ENCODE measurements at places on chromosomes 4 and X. TPM values are rescaled to one million over a fixed set of nuclear protein-coding genes. Genes with fewer than 3 reads are reported as not detected.

Gene POU4F2
- total RNA-seq = not detected

Gene KCTD8
- total RNA-seq = 0.68 TPM

DNA sequence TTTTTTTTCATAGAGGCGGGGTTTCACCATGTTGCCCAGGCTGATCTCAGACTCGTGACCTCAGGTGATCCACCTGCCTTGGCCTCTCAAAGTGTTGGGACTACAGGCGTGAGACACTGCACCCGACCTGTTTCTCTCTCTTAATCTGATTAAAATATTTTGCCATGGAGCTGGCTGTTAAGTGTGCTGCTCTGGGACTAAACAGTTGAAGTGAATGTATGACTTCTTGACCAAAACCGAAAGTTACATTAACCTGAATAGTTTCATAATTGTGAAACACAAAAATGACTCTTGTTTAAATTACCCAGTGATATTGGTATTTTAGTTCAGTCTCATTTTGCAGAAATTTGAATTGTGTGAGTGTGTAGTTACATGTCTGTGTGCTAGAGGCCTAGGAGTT is 2548.6 kb downstream of the PCDH7 start:
- no peak overlapping the region for H3K4me3 ChIP-seq
- no peaks in the 10 kb centered on the region for H3K27me3 ChIP-seq
- no peaks in the 10 kb centered on the region for H3K4me1 ChIP-seq
- no peak for DNase-seq
- H3K27ac ChIP-seq = no peak overlapping the region
- H3K36me3 ChIP-seq = no peaks in the 10 kb centered on the region

Gene USP26
- not detected for total RNA-seq

GRCh38 chr4:7360806-7361205 is 73.9 kb downstream of the PSAPL1 start:
- no peaks in the 10 kb centered on the region for H3K36me3 ChIP-seq
- no peak overlapping the region for H3K4me3 ChIP-seq
- H3K27ac ChIP-seq = no peak overlapping the region
- peaks cover 7% of the 10 kb centered on the region for H3K27me3 ChIP-seq
- peaks cover 16% of the 10 kb centered on the region for H3K4me1 ChIP-seq

DNA sequence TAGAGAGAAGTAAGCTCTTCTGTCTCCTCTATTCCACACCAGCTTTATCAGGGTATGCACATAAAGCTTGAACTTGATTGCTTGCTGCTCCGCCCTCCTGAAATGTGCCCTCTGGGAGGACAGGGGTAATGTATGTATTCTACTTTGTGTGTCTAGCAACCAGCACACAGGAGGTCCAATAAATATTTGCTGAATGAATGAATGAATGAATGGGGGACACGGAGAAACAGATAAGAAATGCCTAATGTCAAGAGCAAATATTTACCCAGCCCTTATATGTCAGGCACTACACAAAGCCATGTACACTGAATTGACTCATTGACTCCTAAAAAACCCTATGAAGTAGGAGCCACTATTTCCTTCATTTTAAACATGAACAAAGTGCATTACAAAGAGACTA is 2.3 kb upstream of the MSL3 start:
- peaks cover 4% of the 10 kb centered on the region for H3K4me1 ChIP-seq
- no peak for DNase-seq
- no peak overlapping the region for H3K4me3 ChIP-seq
- H3K27ac ChIP-seq = no peak overlapping the region

Gene SATL1
- total RNA-seq = 0.19 TPM

Gene TNIP3
- total RNA-seq = 0.14 TPM

- no peak overlapping the region for H3K27ac ChIP-seq
- no peak for DNase-seq
- no peak overlapping the region for H3K4me3 ChIP-seq
Measured at GRCh38 chr4:183146478-183146877, 47.4 kb downstream of the WWC2 start.

Measured in astrocyte (in vitro differentiated cells and primary cell).